NCI-H526 (cell line): ENCODE measurements at places on chromosomes 1 and 21.

- peak; percentile 25 for DNase-seq
Observed at GRCh38 chr21:31874812-31875212, 2.0 kb downstream of the HUNK start.

DNA sequence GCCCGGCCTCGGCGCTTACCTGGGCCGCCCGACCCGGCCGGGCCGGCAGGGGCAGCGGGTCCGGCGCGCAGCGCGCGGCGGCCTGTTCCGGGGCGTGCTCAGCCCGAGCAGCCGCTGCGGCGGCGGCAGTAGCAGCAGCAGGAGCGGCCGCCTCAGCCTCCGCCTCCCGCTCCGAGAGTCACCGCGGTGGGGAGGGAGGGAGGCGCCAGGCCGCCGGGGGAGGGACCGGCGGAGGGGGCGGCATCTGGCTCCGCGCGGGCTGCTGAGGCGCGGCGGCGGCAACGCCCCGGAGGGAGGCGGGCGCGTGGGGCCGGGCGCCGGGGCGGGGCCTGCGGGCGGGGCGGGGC, at the start of gene CTNNBIP1:
Gene CTNNBIP1 (minus strand): TSS at position 194 of the 347 bp plus-strand sequence. CDS start 38,205 bp downstream, outside the sequence.
- no peak for DNase-seq

DNA sequence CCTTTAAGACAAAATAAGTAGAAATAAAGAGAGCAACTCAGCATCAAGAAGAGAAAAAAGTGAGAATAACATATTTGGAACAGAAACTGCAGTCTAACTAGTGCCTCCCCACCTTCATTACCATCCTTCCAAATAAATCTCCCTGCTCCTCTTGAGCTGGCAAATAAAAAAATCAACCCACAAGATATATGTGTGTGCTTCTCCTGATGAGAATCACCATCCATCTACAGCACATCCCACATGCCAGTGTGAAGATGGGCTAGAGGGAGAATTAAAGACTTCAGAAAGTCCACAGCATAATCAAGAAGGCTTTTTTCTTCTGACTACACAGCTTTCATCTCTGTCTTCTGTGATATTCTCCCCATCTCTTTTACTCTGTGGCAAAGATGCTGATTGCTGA, 244.1 kb downstream of the SPATA17 start:
- no peak for DNase-seq

DNA sequence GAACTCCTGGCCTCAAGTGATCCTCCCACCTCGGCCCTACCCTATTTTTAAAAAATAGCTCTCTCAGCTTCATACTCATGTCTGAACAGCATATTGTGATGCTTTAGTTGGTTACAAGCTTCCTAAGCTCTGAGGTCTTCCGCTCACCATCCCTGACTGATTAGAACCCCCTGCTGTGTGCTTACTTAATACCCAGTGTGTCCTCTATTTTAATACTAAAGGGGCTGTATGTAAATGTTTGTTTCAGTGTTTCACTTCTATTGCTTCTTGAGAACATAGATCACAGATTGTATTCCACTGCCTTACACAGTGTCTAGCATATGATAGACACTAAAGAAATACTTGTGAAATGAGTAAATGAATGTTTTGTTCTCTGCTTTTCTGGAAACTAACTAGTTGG, 29.8 kb downstream of the ZYG11B start:
- DNase-seq = no peak

DNA sequence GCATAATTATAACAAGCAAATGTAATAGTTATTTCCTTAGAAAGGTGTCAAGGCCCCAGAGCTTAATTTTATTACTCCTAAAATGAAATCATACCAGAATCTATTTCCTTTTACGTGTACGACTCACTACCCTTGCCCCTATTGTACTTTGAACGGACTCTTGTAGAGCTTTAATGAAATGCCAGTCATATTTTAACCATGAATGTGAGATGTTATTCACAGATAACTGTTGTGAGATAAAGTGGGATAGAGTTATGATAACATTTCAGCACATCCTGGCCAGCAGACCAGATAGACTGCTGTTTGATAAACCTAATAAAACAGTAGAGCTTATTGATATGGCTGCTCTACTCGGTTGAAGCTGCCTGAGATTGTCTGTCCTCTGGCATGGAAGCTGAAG, 500.8 kb upstream of the PBX1 start:
- no peak for DNase-seq

DNA sequence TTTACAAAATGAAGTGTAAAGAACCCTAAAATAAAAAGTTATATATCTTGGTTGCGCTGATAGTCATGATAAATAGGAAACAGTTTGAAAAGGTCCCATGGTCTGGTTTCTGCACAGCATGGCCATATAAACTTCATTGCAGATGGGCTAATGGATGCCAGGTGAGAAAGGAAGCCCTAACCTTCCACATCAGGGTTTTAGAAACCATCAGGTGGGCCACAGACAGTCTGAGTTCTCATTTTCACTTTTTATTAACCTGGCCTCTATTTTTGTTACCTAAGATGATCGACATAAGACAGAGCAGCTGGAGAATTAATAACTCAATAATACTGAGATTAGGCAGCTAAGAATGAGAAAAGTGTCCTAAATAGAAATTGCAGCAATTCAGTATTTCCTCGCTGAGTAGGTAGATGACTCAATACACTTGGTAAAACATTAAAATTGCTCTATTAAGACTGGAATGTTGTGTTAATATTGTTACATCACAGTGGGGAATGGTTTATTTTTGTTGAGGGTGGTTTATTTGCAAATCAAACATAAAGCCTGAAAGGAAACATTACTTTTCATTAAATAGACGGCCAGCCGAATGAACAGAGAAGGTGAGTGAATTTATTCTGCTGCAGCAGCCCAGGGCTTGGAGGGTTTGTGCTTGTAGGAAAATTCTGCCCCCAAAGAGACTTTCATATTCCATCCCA, 21.1 kb downstream of the C1orf21 start:
- DNase-seq = no peak

GRCh38 chr1:220642285-220642684, 47.9 kb upstream of the C1orf115 start:
- DNase-seq = no peak

DNA sequence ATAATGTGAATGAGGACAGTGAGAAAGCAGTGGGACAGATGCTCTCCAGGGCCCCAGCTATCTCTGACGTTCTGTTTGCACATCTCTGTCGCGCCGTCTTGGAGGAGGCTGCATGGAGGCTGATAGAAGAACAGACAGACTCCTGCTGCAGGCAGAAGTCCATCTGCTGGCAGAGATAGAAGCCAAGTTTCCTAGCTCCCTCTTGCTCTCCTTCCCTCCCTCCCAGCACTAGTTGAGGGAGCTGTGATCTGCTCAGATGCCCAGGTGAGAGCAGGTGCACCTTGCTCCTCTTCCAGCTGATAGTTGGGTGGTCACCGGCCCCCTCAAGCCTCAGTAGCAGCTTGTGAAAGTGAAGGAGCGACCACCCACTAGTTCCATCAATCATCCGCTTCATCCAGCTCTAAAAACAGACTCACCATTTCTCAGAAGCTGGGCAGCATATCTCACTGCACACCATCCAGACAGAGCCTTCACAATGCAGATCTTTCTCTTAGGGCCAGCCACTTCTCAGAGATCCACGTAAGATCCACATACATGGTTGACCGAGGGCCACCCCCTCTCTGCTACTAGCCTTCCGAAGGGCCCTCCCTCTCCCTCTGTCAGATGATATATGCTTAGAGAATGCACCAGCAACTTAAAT, 12.9 kb downstream of the LRRN2 start:
- DNase-seq = no peak

- DNase-seq = no peak
Observed at GRCh38 chr1:3062616-3063378, 6.2 kb upstream of the PRDM16 start.

DNA sequence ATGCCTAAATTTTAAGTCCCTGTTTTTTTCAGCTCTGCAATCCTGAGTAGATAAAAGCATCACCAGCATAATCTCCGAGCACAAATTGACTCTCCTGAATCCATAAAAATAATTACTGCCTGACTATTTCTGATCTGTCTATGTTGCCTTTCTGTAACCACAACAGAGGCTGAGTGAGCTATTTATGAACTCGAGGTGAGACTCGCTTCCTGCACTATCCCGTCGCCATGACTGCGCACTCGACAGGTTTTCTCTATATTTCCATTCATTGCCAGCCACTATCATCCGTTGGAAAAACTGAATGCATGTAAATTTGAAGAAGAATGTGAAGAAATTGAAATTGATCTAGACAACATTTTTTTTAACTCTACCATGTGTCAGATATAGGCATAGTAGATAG, 897.2 kb downstream of the ADGRL2 start:
- no peak for DNase-seq

DNA sequence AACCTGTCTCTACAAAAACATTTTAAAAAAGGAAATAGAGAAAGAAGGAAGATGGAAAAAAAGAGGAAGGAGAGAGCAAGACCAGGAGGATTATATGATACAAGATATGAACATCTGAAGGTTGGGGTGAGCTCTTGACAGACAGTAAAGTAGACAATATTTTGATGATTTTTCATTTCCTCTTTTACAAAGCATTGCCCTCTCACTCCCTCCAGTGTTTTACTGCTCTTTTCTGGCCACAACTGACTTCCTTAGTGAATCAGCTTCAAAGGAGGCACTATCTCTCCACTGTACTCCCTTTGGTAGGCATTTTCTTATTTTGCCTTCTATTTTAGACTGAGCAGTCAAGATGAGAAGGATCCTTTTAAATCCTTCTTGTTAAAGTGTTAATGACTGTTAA, 296.7 kb downstream of the KCTD3 start:
- no peak for DNase-seq

- DNase-seq = no peak
Observed at GRCh38 chr1:100344774-100345173, 7.5 kb upstream of the CDC14A start.

GRCh38 chr1:21586846-21587601, 77.8 kb downstream of the ALPL start:
- DNase-seq = no peak

DNA sequence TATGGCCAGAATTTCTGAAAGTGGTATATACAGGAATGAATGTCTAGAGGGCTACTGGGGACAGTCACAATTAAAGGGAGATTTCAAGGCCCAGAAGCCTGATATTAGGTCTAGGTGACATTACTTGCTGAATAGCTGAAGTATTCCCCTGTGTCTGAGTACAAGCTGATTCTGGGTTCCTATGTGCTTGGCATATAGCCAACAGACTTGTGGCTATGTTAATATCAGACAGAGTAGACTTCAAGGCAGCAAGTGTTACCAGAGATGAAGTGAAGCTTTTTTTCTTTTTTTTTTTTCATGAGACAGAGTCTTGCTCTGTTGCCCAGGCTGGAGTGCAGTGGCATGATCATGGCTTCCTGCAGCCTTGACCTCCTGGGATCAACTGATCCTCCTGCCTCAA, 8.3 kb downstream of the TTC4 start:
- DNase-seq = no peak

- DNase-seq = no peak
Observed at GRCh38 chr1:234918181-234918841, 210.3 kb downstream of the TOMM20 start.

GRCh38 chr1:14968251-14968851, 185.2 kb upstream of the TMEM51 start:
- no peak for DNase-seq

DNA sequence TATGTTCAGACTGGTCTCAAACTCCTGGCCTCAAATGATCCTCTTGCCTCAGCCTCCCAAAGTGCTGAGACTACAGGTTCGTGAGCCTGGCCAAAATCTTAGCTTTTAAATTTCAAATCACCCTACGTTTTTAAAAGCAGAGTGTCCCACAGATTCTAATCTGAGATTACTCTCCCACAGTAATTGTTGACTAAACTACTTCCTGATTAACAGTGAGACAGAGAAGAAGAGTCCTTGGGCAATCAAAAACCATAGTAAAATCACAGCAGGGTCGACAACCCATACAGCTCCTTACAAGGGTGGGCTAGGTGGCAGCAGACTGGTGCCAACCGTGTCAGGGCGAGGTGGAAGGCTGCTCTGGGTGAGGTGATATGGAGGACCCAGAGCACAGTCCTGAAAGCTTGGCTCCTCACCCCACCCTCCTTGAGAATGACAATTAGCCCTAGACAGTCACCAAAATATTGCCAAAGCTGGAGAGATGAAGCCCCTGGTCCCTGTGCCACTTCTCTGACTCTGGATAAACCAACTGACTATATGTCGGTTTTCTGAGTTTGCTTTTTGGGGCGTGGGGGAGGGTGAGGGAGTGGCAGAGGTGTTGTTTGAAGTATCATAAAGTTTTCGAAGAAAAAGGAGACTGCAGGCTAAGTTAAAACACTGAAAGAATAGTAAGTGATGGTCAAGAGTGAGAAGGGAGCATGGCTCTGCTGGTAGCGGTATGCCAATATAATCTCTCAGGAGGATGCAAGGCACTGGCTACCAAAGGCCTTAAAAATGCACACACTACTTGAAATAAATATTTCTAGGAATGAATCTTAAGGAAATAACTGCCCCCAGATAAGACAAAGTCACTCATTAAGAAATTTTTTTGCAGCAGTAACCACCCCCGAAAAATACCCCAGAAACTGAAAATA, 86.8 kb downstream of the SLC45A1 start:
- no peak for DNase-seq

GRCh38 chr1:9151328-9151860, 22.5 kb upstream of the GPR157 start:
- no peak for DNase-seq

GRCh38 chr1:53766831-53767405, 28.0 kb upstream of the GLIS1 start:
- no peak for DNase-seq
